ENCODE measurements at places on chromosomes 1 and 21.

- no peak for DNase-seq
These were observed 239.3 kb downstream of the NRIP1 start for GRCh38 chr21:14825514-14825974.

- no peak for DNase-seq
These were observed 312.5 kb upstream of the DUSP10 start for GRCh38 chr1:222054416-222054815.

DNA sequence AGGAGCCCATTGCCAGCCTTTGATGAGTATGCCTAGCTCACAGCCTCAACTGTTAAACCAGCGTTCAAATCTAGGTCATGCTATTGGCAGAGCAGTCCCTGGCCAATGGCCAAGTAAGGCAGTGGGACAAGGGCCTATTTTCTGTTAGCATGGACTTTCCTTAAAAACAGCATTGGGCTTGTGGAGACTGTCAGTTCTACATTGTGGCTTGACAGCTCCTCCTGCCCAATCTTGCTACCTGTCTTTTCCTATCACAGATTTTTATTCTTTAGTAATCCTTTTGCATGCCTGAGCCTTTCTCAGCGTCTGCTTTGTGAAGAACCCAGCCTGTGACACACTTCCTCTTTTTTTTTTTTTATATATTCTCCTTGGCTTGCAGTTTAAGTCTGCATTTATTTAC, 56.4 kb downstream of the DIP2A start:
- DNase-seq = no peak

GRCh38 chr1:165114022-165114888, 242.3 kb downstream of the LMX1A start:
- DNase-seq = no peak

GRCh38 chr1:162323023-162323422, 53.6 kb downstream of the SPATA46 start:
- no peak for DNase-seq

DNA sequence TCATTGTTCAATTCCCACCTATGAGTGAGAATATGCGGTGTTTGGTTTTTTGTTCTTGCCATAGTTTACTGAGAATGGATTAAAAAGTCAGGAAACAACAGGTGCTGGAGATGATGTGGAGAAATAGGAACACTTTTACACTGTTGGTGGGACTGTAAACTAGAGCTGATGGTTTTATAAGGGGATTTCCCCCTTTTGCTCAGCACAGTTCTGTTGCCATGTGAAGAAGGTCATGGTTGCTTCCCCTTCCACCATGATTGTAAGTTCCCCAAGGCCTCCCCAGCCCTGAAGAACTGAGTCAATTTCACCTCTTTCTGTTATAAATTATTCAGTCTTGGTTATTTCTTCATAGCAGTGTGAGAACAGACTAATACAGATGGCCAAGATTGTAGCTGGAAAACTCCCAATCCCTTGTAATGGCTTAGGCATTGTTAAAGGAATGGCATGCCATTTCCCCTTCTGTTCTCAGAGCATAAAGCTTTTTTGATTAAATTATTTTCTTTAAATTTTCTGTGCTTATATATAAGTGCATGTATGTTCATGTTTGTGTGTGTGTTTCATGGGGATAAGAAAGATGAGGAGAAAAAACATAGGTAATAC, 144.8 kb downstream of the BACH1 start:
- DNase-seq = no peak

GRCh38 chr1:63634471-63634870, 41.3 kb downstream of the PGM1 start:
- no peak for DNase-seq

DNA sequence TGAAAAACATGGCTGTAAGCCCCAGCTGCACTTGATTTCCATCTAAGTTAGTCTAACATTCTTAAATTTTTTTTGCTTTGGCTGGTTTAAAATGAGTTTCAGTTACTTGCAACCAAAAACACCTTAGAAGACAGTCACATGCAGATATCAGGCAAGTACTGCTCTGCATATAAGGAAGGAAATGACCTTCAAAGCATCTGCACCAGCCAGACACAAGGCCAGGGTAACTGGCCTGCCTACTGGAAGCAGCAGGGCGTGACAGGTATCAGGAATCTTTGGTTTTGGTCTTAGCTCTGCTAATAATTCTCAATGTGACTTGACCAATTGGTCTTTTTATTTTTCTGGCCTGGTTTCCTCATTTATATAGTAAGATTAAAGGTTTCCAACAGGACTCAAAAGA, 33.5 kb downstream of the SCYL3 start:
- DNase-seq = no peak

GRCh38 chr1:54107131-54107530, 45.7 kb downstream of the CDCP2 start:
- no peak for DNase-seq

- DNase-seq = no peak
These were observed 96.4 kb downstream of the PKN2 start for GRCh38 chr1:88780485-88780884.

DNA sequence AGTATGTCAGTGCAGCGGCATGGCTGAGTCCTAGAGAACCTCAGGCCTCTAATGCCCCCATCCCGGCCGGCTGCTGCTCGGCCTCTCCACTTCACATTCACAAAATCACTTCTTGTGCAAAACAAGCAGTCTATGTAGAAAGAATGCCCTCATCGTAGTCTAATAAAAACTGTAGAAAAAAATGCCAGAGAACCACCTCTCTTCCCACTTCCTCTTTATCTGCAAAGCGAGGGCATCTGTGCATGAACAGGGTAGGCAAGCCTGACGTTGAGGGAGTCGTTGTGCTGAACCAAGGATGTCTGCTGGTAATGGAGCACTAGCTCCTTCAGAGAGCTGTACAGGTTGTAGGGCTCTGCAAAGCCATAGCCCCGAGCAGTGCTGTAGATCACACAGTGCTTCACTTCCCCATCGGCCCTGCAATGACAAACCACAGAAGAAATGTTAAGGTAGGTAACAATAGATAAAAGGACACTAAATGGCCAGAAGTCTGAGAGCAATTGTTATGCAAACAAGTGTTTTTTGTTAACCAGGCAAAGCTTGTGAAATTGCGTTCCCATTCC, 88.9 kb downstream of the PIK3R3 start:
- no peak for DNase-seq

GRCh38 chr1:108600504-108600903, 40.6 kb downstream of the EEIG2 start:
- peak; percentile 33 for DNase-seq

GRCh38 chr21:14725219-14725618, 179.1 kb upstream of the SAMSN1 start:
- DNase-seq = no peak

- DNase-seq = no peak
These were observed 57.9 kb downstream of the MRPL37 start for GRCh38 chr1:54257876-54258275.

DNA sequence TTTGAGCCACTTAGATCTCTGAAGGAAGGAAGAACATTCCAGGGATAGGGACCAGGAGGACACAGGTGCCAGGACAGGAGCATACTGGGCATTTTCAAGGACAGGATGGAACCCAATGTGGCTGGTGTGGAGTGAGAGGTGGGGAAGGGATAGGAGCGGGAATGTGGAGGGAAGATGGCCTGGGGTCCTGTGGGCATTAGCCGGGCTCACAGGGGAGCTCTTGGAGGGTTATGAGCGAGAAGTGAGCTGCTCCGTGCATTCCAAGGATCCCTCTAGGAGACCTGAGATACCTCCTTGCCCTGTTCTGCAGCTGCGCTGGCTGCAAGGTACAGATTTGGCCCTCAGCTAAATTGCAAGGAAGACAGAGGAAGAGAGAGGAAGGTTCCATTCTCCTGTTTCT, 87.5 kb downstream of the IER5 start:
- DNase-seq = no peak

- no peak for DNase-seq
These were observed 55.1 kb downstream of the PRDX6 start for GRCh38 chr1:173532237-173532636.

GRCh38 chr1:203556047-203556851, 62.3 kb downstream of the OPTC start:
- DNase-seq = peak; percentile 91

DNA sequence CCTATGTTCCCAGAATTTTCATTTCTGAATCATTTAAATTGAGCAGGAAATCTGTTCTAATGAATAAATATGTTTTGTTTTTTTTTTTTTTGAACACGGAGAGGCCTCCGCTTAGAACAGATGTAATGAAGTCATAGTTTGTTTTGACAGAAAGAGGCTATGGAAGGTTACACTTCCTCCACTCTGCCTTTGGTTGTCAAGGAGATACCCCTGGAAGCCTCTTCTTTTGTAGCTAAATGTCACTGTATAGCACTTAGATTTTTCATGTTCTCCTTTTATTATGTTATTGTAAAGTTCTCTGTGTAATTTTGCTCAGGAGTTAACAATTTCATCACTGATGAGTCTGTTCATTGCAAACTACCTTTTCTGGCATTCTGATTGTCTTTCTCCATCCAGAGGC, 22.7 kb upstream of the GNG12 start:
- no peak for DNase-seq

- DNase-seq = peak; percentile 89
These were observed 36.1 kb upstream of the KHDRBS1 start for GRCh38 chr1:31977385-31978131.

DNA sequence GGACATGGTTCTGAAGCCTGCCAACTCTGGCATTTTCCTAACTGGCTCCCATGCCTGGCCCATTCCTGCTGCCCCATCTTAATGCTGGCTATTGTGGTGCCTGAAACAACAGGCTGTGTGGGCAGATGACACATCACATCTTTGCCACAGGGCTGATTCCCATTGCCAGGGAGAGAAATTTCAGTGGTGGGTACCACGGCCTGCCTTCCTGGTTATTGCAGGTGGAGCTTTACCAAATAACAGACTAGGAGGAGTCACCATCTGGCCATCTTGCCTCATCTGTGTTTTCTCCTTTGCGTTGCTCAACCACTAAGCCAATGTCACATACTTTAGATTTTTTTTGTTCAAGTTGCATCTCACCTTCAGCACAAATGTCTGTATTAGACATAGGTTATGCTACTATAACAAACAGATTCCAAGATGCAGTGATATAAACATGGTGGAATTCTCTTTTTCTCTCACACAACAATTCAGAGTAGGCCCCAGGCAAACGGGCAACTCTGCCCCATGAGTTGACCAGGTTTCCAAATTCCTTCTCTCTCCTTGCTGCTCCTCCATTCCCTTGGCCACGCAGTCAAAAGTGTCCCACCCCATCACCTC, 14.1 kb downstream of the CDA start:
- no peak for DNase-seq

DNA sequence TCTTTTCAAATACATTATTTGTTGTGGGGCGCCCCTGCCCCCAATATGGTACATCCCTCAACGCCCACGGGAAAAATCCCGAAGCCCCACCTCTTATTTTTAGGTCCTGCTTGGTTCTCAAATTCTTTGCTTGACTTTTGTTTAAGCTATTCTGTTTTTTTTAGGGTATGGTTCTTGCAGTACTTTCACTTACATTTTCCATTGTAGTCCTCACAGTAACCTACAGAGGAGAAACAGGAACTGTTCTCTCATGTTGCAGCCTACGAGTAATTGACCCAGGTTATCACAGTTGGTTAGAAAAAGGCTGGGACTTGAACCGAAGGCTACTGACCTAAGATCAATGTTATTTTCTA, 697 bp upstream of the C21orf91 start:
- no peak for DNase-seq

- no peak for DNase-seq
These were observed 4.0 kb downstream of the CYP4A11 start for GRCh38 chr1:46937270-46937669.

DNA sequence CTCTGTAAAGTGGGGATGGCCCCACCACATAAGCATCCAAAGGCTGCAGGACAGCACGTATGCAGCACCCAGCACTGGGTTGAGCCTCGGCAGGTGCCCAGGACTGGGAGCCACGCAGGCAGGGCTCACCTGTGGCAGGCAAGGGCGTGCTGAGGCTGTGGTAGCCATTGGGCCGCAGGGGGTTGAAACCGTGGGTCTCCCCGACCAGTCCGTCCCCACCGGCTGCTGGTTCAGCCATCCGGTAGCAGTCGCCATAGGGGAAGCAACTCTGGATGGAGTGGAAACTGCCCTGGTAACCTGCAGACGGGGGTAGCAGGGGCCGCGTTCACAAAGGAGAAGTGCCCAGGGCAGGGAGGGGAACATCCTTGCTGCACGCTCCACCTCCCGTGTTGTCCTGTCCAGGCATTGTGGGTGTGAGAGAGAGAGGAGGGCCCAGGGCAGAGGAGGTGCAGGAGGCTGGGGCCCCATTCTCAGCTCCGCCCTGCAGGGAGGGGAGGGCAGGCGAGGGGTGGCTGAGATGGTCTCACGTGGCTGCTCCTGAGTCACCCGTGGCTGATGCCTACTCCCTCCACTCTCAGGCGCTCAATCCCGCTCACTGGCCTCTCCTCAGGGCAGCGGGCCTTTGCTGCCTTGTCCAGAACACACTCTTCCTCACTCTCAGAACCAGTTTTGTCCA, 49.9 kb downstream of the DMRTB1 start:
- no peak for DNase-seq

- DNase-seq = no peak
These were observed 368.6 kb downstream of the USH2A start for GRCh38 chr1:216054600-216054999.

- DNase-seq = no peak
These were observed 28.3 kb upstream of the A3GALT2 start for GRCh38 chr1:33349081-33349759.

DNA sequence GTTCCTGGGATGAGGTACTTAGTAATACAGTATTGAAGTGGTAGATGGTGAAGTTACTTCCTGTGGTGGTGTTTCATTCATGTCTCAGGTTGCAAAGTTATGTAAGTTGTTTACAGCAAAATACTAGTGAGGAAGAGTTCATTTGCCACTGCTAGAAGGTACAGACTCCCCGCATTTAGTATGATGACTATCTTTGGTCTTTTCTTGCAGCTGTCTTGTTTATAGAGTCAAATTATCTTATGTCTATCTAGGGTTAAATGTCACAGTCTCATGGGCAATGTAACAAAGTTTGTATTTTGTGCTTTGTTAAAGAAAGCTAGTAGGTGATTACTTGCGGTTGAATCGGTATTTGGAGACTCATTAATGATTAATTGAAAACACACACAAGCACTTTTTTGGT, 50.2 kb downstream of the LRRC8D start:
- no peak for DNase-seq

DNA sequence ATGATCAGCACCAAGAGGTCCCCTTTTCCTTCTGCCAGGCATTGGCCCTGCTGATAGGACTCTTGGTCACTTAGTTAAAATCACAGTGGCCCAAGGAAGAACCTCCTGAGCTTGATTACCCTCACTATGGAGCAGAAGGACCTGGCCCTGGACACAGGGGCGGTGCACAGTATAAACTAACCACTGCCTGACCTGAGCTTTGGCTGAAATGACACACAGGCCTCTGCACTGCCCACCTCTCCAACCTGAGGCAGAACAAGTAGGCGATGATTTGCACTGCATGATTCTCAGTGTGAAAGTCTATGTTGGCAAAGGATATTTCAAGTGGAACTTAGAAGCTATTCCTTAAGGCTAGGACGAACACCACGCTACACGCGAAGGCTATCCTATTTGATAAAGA, 48.5 kb downstream of the CAPN2 start:
- no peak for DNase-seq

DNA sequence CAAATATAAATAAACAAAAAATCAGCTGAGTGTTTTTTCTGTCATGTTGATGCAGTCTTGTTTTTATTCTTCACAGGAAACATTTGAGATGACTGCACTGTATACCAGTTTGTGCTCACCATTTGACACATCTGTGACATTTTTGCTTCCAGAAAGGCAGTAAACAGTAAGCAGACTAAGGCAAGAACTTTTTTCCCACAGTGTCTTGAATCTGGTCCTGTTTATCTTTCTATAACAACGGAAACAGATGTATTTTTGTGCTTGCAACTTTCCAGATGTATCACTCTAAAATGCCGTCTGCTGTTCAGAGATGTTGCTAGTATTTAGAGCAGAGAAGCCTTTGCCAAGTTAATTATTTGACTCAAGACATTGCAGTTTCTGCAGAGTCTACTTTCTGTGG, 105.5 kb downstream of the ZC3H11B start:
- DNase-seq = peak; percentile 95
